Stimulated activated CD4-positive, alpha-beta T cell treated with anti-CD3 and anti-CD28 coated beads, Interleukin-15, amount 100 ng/mL, for 48 hours (primary cell): ENCODE measurements at places on chromosomes 12 and 14.
A peak's percentile ranks its signal among the peaks of the same experiment; 100 is the strongest.

GRCh38 chr12:96445691-96446583 lies 43.4 kb upstream of the CFAP54 start:
- DNase-seq = peak; percentile 38

GRCh38 chr12:108289350-108290161 lies 49.6 kb downstream of the CMKLR1 start:
- DNase-seq = no peak

- DNase-seq = no peak
These were observed 367.6 kb downstream of the RPS29 start for GRCh38 chr14:49218436-49219092.

GRCh38 chr14:26791117-26791806 lies 193.4 kb upstream of the NOVA1 start:
- no peak for DNase-seq

DNA sequence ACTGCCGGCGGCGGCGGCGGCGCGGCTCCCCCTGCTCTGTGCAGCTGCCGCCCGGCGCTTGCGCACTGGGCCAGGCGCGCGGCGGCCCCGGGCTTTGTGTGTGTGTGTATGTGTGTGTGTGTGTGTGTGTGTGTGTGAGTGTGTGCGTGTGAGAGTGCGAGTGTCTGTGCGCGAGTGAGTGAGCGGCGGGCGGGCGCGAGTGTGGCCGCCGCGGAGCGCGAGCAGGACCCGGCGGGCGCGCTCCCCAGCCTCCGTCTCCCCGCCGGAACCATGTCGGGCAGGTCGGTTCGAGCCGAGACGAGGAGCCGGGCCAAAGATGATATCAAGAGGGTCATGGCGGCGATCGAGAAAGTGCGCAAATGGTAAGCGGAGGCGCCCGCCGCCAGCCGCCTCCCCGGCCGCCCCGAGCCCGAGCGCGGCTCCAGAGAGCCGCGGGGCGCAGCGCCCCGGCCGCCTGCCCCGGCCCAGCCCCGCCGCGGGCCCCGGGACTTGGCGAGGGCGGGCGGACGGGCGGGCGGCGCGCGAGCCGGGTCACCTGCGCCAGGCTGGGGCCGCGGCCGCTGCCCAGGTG lies at the start of gene BCL7A:
TSS of gene BCL7A (plus strand) at position 63 of the 571 bp plus-strand sequence. CDS start at position 271, 208 bp downstream.
- peak; percentile 45 for DNase-seq

- no peak for DNase-seq
These were observed 216.8 kb downstream of the ZFP36L1 start for GRCh38 chr14:68576031-68576430.

DNA sequence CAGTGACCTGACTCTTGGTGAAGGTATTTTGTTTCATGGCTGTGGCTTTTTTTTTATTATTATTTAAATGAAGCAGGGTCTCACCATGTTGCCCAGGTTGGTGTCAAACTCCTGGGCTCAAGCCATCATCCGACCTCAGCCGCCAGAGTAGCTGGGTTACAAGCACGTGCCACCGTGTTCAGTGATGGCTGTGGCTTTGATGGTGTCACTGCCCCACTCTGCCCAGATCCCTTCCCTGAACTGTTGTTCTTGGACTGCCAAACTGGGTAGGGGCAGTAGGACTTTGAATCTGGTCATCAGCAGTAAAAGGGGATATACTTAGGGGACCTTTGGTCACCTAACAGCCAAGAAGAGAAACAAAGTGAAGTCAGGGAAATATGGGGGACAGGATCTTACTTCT lies 19.4 kb downstream of the B4GALNT3 start:
- no peak for DNase-seq

GRCh38 chr12:20716037-20716436 lies 20.9 kb downstream of the SLCO1C1 start:
- no peak for DNase-seq

DNA sequence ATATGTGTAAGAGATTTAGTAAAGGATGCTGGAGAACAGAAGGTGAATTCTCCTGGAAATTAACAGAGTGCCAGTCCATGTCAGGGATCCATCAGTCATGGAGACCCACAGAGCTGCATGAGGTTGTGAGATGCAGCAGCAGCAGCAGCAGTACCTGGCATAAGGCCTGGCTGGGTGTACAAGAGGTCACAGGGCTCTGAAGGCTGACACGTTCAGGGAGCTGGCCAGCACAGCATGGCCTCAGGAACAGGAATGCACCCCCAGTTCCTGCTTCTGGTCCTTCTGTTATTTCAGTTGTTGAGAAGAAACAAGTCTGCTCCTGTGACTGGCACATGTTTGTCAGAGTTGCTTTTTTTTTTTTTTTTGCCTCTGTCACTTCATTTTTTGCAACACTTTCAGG lies 210.8 kb downstream of the CNTN1 start:
- DNase-seq = no peak

DNA sequence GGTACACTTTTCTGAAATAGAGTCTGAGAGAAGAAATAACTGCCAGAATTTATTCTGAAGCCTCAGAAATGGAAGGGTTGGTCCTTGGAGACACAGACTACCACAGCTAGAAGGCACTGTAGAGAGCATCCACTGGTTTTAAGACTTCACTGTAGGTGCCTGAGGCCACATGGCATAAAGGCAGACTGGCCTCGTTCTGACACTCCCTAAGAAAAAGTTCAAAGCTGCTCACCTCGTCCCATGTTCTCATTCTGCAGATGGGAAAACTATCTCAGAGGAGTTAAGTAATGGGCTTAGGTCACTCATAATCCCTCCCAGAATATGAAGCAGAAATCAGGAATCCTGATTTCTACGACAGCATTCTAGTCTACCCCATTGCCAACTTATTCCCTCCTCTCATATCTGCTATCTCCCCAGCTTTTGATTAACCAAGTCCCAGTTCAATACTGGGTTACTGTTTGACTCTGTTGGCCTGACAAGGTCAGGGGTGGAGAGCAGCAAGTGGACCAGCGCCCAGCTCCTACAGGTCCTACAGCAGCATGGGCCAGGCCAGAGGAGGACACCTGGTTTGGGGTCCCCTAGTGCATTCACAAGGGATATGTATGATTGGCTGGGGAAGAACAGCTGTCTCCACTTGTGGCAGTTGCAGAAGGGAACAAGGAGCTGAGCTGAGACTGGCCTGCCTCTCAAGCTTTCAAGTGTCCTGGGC lies 3.7 kb downstream of the ITGA5 start:
- no peak for DNase-seq

DNA sequence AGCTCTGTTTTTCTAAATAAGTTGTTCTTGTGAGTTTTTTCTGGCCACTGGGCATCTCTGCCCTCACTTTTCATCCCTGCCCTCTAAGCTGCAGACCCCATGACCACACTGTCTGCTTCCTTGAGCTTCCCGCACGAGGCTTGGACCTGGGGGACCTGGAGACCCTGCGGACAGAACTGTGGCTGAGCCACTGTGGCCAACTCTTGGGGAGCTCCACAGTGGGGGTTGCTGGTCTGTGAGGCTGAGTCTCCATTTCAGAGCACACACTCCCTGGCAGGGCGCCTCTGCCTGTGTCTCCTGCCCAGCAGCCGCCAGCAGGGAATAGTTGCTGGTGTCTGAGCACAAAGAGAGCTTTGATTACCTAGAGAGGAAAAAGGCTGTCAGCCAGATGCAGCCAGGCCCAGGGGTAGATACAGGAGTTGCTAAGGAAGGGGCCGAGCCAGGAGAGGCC lies 13.1 kb upstream of the RIN3 start:
- no peak for DNase-seq

GRCh38 chr12:8914716-8915526 lies 612 bp downstream of the PHC1 start:
- DNase-seq = peak; percentile 24

- no peak for DNase-seq
These were observed 22.4 kb downstream of the FAM222A start for GRCh38 chr12:109735825-109736551.

GRCh38 chr12:113098441-113099028 lies 37.0 kb downstream of the RASAL1 start:
- peak; percentile 64 for DNase-seq

DNA sequence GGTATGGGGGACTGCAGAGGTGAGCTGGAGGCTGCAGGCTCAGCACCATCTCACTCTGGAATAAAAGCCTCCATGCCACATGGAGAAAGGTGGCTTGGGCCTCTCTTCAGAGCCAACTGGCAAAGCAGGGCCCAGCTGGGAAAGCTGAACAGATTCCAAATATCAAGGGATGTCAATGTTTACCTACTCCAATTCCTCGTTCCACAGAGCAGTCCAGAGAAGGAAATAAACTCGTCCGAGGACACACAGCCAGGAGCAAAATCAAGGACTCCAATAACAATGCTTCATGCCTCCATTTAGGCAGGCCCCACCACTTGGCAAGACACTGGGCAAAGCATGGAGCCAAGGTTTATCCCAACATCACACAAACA lies 36.3 kb upstream of the PNMA1 start:
- DNase-seq = no peak

DNA sequence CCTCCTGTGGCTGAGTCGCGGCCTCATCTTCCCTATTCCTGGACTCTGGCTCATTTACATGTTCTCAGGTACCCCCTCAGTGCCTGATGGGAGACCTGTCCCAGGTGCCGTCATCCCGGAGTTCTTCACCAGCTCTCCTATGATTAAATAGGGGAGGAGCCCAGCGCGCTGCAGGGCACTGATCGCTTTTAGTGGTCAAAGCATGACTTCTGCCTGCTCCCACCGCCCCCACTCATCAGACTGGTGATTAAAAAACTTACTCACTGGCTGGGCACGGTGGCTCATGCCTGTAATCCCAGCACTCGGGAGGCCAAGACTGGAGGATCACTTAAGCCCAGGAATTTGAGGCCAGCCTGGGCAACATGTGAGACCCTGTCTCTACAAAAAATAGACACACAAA lies 85.9 kb downstream of the FOXN4 start:
- DNase-seq = no peak

- DNase-seq = no peak
These were observed 54.7 kb upstream of the FKBP4 start for GRCh38 chr12:2739832-2740641.

DNA sequence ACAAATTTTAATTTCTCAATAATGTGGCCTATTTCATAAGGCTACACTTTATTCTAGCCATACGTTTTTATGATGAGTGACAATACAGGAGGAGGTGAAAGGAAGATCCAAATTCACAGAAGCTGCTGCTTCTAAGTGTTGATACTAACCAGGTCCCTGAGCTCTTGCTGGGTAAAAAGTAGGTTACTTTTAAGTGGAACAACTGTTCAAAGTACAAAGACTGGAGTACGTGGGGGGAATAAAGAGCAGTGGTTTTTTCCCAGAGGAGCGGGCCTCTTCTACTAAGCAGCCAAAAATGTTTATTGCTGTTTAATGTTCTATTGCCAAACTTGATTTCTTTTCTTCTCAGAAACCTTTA lies 301.8 kb downstream of the AEBP2 start:
- no peak for DNase-seq

DNA sequence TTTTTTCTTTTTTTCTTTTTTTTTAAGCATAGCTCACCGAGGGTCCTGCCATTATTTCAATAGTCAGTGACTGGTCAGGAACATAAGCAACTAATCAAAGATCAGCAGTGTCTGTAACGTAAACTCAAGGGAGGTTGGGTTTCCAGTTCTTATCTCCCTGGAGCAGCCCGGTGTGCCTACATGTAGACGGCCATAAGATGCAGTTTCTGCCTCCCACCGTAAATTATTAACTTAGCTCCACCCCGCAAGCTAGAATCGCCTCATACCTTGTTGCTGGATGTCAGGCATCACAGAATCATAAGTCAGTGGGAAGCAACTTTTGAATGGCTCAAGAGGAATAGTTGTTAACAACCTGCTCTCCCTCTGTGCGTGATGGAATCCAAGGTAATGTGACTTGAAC lies at the start of gene MYO1H:
TSS of gene MYO1H (plus strand) at position 312 of the 400 bp plus-strand sequence. CDS start at position 373, 61 bp downstream.
- DNase-seq = no peak

GRCh38 chr12:123928274-123928865 lies 44.3 kb downstream of the CCDC92 start:
- DNase-seq = no peak

- no peak for DNase-seq
These were observed 356.7 kb downstream of the SNAPC1 start for GRCh38 chr14:62118871-62119270.

- DNase-seq = peak; percentile 4
These were observed 89.4 kb downstream of the GALNT8 start for GRCh38 chr12:4809449-4810218.

GRCh38 chr12:103547376-103547775 lies 39.7 kb upstream of the STAB2 start:
- DNase-seq = no peak

DNA sequence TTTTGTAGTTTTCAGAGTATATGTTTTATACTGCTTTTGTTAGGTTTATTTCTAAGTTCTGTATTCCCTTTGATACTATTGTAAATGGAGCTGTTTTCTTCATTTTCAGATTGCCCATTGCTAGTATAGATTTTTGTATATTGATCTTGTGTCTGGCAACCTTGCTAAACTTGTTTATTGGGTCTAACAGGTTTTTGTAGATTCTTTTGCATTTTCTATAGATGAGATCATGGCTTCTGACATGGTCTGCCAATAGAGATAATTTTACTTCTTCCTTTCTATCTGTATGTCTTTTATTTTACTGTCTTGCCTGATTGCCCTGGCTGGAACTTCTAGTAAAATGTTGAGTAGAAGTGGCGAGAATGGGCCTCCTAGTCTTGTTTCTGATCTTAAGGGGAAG lies 40.3 kb downstream of the ANKRD9 start:
- DNase-seq = no peak

DNA sequence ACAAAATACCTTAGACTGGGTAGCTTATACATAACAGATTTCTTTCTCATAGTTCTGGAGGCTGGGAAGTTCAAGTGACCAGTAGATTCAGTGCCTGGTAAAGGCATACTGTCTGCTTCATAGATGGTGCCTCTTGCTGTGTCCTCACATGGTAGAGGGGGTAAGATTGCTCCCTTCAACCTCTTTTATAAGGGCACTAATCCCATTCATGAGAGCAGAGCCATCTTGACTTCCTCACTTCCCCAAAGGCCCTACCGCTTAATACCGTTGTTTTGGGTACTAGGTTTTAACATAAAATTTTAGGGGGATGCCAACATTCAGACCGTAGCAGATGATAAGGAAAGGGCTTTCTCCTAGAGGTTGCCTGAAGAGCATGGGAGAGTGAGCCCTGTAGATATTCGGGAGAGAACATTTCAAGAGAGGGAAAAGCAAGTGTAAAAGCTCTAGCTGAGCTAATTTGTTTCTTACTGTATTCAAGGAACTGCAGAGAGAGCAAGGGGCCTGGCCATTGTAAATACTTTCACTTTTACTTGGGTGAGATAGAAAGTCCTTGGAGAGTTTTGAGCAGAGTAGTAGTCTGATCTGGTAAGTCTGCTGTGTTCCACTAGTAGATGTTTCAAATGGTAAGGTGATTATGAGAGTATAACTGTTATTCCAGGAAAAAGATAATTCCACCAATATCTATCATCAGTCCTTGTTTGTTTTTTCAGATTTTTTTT lies 27.3 kb downstream of the FRS2 start:
- no peak for DNase-seq

- DNase-seq = peak; percentile 40
These were observed 805.4 kb downstream of the VRK1 start for GRCh38 chr14:97602438-97603117.

DNA sequence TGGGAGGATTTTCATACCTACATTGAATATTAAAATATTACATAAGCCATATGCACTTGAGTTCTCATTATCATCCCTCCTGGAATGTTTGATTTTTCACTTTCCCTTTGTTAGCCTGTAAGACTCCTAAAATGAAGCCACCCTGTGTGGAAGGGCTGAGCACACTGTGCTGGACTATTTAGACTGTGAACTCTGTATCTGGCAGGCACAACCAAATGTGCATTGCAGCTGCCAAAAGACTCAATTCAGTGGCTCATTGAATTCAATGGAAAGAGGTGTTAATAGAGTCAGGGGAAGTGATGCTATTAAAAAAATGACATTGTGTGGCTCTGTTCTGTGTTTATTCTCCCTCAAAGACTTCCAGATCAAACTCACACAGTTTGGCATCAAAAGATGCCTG lies 111.1 kb downstream of the SMOC1 start:
- DNase-seq = no peak

- DNase-seq = no peak
These were observed 416.2 kb downstream of the EGLN3 start for GRCh38 chr14:33534632-33535031.

GRCh38 chr12:77685112-77685511 lies 145.6 kb upstream of the NAV3 start:
- DNase-seq = peak; percentile 0
